ENCODE measurements at places on chromosomes 3 and 15. TPM values are rescaled to one million over a fixed set of nuclear protein-coding genes. Genes with fewer than 3 reads are reported as not detected.

FGF7 gene
- 0.41 TPM for total RNA-seq

DNA sequence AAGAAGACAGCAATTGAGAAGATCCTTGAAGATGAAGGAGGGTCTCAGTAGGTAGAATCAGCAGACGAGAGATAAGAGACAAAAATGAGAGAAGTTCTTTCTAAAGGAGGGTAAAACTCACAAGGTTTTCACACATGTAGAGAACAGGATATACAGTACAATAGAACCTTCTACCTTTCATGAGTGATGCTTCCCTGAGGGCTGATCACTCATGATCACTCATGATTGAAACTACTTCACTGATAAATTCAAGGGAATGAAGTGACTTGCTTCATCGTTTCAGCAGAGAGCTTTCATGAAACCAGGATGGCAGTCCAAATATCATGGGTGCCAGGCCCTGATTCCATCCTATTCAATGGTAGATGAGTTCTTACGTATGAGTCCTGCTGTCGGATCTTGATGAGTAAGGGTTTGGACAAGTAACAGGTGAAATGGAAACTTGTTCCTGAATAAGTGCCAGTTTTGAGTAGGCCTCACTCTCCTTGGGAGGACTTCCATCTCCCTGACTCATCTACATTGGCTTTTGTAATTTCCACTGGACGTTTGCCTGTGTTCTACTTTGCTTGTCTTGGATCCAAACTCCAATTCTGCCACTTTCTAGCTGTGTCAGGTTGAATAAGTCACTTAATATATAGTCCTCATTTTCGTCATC is 9.6 kb upstream of the CLDN16 start:
- no peak for ATAC-seq

- no peak for ATAC-seq
Measured at GRCh38 chr3:181709537-181710279, 2.0 kb upstream of the SOX2 start.

DNA sequence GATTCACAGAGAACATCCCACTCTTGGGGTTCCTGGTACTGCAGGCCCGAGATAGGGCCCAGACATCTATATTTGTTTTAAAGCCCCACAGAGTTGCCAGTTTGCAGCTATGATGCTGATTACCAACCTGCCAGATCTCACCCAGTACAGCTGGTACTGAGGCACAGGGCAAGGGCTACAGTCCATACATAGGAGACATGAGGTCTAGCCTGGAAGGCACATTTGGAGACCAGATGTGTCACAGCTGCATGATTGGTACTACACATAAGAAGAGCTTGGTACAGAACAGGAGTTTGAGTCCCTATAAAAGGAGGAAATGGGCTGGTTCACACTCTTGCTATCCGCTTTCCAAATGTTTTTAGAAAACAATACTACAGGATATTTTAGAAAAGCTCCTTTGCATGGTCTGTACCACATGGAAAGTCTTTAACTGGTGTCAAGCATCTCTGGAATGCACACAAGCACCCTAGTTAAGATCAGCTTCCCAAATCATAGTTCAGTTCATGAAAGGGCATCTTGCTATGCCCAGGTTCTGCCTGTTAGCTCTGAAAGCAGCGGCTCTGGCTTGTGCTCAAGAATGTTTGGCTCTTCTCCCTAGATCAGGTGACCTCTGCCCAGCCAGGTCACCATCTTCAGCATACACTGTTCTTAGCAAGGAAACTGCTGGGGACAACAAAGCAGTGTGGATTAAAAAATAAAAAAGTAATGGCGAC is 20.6 kb downstream of the MTMR14 start:
- ATAC-seq, result no peak

DNA sequence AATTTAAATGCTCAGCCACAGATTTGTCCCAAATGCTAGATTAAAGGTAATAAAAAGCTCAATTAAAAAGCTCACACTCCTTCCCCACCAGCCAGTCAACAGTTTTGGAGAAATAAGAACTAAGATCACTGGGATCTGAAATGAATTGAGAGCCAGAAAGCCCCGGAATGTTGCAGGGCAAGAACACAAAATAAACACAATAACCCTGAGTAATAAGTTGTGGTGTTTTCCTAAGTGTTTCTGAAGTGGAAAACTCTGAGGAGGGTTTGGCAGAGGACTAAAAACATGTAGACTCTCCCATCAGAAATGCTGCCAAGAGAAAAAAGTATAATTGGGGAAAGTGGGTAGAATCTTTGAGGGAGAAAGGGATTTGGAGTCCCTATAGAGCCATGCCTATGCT is 127.8 kb downstream of the ABI3BP start:
- no peak for ATAC-seq
